NCI-H1694 treated with DMSO at 0.1 percent for 48 hours (cell line): ENCODE measurements at places on chromosomes 12 and 14.

DNA sequence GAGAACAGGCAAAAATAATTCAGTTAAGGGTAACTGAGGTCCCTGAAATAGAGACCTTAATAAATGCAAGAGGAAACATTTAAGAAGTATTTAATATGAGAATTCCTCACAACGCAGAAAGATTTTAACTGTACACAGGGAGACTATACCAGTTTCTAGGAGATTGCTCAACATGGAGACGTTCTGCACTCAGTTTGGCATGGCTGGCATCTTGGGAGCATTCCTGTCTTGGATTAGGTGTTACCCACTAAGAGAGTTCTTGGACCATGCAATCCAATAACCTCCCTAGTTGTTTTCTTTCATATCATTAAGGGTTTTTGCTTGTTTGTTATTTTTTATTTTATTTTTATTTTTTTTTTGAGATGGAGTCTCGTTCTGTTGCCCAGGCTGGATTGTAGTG, 302.4 kb downstream of the NELL2 start:
- DNase-seq = no peak

- no peak for DNase-seq
Observed at GRCh38 chr14:97022741-97023140, 225.6 kb downstream of the VRK1 start.

DNA sequence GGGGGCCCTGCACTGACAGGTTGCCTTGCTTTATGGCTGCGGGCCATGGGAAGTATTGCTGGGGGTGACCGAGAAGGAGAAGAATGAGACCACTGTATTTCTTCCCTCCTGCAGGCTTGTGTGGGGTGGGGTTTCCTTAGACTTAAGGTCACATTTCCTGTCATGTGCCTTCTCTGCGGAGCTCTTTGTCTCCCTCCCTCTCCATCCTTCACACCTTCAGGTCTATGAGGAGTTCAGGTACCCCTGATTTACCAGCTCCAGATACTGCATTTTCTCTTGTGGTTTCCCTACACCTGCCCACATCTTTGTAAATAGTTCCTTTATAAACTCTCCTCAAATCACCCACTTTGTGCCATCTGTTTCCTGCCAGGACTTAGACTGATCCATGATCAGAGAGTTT, 3.6 kb downstream of the FNTB start:
- no peak for DNase-seq

DNA sequence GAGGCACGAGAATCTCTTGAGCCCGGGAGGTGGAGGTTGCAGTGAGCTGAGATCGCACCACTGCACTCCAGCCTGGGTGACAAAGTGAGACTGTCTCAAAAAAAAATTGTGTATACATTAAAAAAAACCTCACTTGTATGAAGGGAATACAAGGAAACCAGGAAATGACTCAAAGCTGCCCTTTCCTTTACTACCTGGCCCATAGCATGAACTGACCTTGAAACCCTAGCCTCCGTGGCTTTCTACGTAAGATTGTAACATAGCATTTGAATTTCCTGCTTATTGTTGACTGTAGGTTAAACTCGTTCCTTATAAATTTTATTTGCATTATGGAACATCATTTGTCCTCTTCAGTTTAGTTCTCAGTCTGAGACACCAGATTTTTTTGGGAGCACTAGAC, 9.1 kb upstream of the DDX47 start:
- no peak for DNase-seq

GRCh38 chr14:59964251-59965007, 44.5 kb downstream of the LRRC9 start:
- no peak for DNase-seq

GRCh38 chr14:60695327-60695726, 28.8 kb downstream of the SIX4 start:
- DNase-seq = no peak

- DNase-seq = no peak
Observed at GRCh38 chr14:27078191-27078590, 480.4 kb upstream of the NOVA1 start.

- no peak for DNase-seq
Observed at GRCh38 chr12:123696646-123697045, 15.5 kb upstream of the ATP6V0A2 start.

DNA sequence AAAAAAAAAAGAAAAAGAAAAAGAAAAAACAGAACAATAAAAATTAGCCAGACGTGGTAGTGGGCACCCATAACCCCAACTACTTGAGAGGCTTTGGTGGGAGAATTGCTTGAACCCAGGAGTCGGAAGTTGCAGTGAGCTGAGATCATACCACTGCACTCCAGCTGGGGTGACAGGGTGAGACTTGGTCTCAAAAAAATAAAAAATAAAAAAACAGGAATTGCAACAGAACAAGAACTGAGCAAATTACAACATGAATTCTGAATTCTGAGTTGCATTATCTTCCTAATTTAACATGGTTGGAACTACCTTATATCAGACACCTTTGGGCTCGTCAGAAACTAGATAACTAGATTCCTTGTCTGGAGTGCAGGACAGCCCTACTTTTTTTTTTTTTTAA, 53.3 kb upstream of the NR2C1 start:
- no peak for DNase-seq

GRCh38 chr14:74663884-74664283, 49.0 kb downstream of the AREL1 start:
- DNase-seq = no peak

DNA sequence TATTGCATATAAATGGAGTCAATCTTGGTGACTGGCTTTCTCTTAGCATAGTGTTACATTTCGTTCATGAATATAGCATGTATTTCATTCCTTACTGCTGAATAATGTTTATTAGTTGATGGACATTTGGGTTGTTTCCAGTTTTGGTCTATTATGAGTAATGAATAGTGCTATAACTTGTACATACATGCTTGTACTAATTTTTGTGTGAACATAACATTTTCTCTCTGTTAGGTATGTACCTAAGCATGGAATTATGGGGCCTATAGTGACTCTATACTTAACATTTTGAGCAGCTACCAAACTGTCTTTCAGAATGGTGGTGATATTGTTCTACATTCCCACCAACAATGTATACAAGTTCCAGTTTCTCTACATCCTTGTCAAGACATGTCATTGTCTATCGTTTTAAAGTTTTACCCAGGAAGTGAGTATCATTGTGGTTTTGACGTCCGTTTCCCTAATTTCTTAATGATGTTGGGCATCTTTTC, 23.1 kb downstream of the ATP2A2 start:
- DNase-seq = no peak

- DNase-seq = no peak
Observed at GRCh38 chr12:130083002-130083401, 79.3 kb upstream of the FZD10 start.

GRCh38 chr14:80117876-80118275, 93.4 kb downstream of the DIO2 start:
- DNase-seq = no peak

GRCh38 chr14:60051721-60052221, 40.0 kb upstream of the PCNX4 start:
- DNase-seq = no peak

DNA sequence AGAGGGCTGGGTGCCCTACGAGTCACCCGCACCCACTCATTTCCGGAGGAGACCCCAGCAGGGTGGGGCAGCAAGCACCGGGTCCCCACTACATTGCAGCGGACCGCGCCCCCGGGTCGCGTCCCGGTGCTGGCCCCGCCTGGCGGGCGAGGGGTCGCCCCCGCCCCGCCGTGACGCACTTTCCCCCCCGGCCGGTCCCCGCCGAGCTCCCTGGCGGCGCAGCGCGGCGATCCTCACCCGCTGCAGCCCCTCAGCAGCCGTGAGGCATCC, 106.1 kb downstream of the PRICKLE1 start:
- DNase-seq = no peak

DNA sequence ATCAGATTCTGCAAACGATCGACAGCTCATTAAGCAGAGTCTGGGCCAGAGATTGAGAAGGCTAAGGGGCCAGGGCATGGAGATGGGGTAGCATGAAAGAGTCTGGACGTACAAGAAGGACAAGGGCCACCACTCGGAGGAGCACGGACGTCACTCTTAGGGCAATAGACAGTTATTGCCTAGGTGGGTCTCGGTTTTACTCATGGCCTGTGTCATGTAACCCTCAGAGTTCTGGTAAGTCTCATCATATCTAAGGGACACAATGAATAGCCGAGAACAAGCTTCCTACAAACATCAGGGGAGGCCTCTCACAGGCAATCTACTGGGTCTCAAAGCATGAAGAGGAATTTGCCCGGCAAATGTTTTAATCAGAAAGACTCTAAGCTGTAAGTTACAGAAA, 30.4 kb upstream of the ITPK1 start:
- DNase-seq = no peak

GRCh38 chr12:1907652-1908611, 10.5 kb downstream of the CACNA2D4 start:
- DNase-seq = no peak

- no peak for DNase-seq
Observed at GRCh38 chr12:53722450-53723041, 4.7 kb downstream of the CALCOCO1 start.

DNA sequence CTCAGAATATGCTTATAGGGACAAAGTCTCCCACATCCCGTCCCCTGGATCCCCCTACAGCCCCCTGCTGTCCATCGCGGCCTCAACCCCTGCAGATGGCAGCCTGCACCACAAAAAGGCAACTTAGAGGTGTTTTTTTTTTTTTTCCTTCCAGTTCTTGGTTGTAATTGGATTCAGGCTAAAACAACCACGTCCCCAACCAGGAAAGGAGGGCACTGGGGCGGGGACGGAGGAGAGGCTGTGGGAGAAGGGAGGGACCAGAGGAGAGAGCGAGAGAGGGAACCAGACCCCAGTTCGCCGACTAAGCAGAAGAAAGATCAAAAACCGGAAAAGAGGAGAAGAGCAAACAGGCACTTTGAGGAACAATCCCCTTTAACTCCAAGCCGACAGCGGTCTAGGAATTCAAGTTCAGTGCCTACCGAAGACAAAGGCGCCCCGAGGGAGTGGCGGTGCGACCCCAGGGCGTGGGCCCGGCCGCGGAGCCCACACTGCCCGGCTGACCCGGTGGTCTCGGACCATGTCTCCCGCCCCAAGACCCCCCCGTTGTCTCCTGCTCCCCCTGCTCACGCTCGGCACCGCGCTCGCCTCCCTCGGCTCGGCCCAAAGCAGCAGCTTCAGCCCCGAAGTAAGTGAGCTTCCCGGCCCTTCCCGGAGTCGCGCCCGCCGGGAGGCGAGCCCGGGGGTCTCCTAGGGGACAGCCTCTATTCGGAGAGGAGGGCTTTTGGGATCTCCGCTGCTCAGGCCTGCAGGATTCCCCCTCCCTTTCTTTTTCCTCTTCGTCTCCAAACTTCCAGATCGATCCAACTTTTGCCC, at the start of gene MMP14:
Gene MMP14, plus strand, starts transcription at position 285 of the 813 bp plus-strand sequence. Its CDS starts 233 bp downstream, at position 518.
- no peak for DNase-seq

DNA sequence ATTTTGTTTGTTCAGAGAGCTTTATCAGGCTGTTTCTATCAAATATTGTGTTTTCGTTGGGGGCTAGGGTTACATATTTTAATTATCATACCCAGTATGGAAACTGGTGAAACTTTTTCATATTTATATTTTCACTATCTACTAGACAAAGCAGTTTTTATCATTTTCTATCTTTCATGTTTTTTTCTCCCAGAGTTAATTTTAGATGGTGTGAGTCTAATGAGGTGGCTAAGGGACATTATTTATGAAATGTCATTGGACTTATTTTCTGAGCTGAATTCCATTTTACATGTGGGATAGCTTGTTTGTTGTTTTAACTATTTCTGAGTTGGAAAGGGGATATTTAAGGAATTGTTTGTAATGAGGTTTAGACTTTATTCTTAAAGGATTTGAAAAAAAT, 100.3 kb downstream of the TMTC2 start:
- no peak for DNase-seq

GRCh38 chr12:105219261-105220028, 16.5 kb downstream of the APPL2 start:
- no peak for DNase-seq

DNA sequence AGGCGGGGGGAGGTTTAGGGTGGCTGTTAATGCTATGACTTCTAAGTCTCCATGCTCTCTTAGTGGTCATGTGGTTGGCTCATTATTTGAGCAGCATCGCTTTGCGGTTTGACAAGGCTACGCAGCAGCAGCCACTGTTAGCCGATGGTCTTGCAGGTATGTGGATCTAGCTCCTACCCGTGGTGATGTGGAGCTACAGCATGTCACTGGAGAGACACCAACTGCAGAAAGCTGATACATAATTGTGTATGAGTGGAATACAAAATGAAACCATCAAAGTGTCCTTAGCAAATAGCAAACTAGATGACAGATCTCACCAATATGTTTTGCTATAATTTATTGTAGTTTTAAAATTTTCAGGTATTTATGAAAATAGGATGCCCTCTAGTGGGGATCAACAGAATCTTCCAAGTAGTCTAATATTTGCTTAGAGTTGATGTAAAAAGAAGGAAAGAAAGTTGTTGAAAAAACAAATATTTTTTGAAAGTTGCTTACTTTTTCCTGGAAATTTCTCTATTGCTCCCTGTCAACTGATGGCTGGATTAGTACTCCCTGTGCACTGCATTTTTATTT, 94.9 kb downstream of the NAV3 start:
- peak; percentile 76 for DNase-seq

- no peak for DNase-seq
Observed at GRCh38 chr14:60789656-60790055, 55.1 kb downstream of the MNAT1 start.

- DNase-seq = no peak
Observed at GRCh38 chr12:41293011-41293410, 104.9 kb downstream of the PDZRN4 start.

- DNase-seq = peak; percentile 42
Observed at GRCh38 chr14:72547999-72548398, 345.9 kb downstream of the DPF3 start.

- no peak for DNase-seq
Observed at GRCh38 chr12:25052914-25053211, 104.0 kb upstream of the BCAT1 start.

DNA sequence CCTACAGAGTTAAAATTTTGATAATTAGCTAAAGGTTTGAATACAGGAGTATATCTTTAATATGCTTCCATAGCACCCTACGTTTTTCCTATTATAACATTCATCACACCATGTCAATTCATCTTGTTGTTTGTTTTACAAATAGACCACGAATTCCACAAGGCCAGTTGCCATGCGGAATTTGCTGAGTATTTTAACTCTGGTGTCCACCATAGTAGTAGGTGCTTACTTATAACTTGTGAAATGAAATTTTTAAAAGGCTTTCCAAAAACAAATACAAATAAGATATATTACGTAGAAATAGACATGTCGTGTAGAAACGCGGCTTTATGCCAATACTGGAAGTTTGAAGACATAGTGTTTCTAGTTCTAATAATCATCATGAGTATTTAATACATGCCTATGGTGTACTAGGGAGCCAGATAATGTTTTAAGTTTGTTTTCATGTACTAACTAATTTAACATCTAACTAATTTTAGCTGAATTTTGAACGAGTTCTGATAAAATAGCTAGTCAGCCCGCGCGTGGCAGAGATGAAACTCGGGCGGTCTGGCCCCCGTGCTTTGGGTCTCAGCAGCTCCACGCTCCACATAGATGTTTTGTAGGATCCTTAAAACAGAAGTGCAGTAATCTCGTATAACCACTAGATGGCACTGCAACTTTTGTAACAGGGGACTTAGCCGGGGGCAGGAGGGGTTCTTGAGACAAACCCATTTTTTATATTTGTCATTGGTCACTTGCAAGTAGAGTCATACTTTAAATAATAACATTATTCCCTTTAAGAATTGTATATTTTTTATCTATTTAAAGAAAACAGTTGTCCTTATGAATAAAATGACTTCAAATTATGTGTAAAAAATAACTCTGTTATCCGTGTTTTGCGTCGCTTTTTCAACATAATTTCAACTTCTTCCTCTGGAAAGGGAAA, 10.2 kb downstream of the CD69 start:
- DNase-seq = peak; percentile 65
